ENCODE measurements at places on chromosomes 7 and 10.

DNA sequence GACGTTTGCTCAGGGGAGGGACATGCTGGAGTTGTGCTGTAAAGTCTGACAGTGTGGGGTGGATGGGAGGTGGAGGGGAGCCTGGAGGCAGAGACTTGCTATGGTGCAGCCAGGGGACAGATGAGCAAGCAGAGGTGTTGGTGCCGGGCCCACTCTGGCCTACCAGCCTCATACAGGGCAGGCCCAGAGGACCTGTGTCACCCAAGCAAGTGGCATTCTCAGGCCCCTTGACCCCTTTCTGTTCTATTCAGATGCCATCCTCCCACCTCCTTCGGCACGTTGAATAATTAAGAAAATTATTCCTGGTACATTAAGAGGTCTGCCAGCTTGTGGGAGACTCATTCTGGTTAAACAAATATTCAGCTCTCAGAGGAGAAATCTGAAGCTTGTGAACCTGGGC, 8.5 kb downstream of the WDFY4 start:
- no peak for DNase-seq

DNA sequence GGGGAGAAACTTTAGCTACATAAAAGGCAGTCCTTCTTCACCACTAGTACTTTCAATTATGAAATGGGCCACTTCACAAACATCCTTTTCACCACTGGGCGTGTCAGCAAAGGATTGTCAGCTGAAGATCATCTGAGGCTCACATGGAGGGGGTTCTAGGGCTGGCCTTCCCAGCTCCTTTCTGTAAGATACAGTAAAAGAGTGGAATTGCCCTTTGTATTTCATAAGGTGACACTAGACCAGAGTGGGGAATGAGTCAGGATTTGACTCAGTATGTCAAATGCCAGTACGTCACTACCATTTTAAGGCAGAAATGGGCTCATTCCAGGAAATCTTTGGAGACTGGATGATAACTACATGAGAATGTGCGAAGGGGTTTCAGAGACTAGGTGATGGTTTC, 21.2 kb upstream of the BLOC1S2 start:
- DNase-seq: no peak

DNA sequence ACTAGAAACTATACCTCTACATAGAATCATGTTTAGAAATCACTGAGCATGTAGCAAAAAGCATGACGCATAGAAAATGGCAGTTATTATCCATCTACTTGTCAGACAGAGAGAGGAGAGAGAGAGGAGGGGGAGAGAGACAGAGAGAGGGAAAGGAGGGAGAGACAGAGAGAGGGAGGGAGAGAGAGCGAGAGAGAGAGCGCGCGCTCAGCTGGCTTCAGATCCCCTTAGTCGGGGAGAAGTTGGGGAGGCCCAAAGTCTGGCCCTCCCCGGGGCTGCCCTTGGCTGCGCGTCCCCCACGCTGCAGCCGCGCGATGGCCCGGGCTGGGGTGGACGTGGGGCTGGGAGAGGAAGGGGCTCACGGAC, 37.0 kb downstream of the CNPY1 start:
- DNase-seq: peak; percentile 46

- peak; percentile 97 for DNase-seq
These were observed 718 bp upstream of the CTBP2 start for GRCh38 chr10:125160856-125161706.

DNA sequence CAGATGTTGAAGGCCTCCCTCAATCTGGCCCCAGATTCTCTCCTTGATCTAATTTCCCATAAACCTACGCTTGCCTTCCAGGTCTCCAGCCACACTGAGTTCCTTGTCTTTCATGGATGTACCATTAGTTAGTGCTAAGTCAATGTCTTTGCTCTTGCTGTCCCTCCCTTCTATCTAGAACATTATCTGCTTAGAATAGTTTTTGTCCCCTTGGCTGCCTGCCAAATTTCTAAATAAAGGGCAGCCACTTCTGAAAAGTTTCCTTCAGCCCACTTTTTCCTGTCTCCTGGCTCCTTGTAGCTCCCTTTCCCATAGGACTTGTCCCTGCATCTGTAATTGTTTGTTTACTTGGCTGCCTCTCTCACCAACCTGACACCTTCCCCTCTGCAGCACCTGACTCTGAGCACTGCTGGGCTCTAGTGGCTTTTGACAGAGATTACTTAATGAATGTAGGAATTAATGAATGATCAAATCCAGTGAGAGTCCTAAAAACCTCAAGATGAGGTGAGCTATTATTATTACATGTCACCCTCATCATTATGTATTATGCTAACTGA, 58.3 kb downstream of the CXCL12 start:
- no peak for DNase-seq

GRCh38 chr7:42159130-42159529, 77.9 kb downstream of the GLI3 start:
- no peak for DNase-seq
